Panc1 (cell line): ENCODE measurements at places on chromosomes 1 and 21. TPM values are rescaled to one million over a fixed set of nuclear protein-coding genes. Genes with fewer than 3 reads are reported as not detected.

- no peak for DNase-seq
Observed at GRCh38 chr1:64569411-64569810, 99.5 kb downstream of the CACHD1 start.

GRCh38 chr1:220747437-220748088 is 559 bp upstream of the MTARC2 start:
- no peak for DNase-seq

- no peak for DNase-seq
Observed at GRCh38 chr1:2594001-2594640, 7.5 kb downstream of the PRXL2B start.

- no peak for DNase-seq
Observed at GRCh38 chr1:92037400-92037799, 7.6 kb downstream of the EPHX4 start.

Gene ZNF691
- 9.9 TPM for total RNA-seq

DNA sequence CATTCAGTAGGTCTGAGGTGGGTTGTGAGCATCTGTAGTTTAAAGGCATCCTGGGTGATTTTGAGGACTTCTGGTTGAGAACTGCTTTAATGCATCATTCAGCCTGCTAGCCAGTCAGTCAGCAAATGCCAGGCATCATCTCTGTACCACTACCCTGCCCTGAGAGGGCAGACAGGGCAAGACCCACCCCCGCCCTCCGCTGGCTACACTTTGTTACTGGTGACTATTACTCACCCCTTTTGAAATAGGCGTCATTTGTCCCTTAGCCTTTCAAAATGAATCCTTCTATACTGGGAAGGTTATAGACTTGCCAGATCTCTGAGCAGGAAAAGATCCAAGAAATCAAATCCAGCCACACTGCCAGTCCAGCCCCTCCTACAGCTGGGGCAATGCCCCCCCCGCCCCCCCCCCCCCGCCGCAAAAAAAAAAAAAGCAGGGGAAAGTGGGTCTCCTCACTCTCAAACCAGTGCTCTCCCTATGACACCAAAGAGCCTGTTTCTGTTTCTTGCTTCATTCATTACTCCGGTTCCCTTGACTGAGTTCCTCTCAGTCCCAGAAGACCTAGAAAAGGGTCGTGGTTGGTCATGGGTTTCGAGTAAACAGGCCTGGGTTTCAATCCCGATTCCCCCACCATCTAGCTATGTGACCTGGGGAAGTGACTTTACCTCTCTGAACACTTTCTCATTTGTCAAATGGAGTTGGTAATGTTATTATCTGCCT is 4.4 kb downstream of the SELENON start:
- no peak for DNase-seq

DNA sequence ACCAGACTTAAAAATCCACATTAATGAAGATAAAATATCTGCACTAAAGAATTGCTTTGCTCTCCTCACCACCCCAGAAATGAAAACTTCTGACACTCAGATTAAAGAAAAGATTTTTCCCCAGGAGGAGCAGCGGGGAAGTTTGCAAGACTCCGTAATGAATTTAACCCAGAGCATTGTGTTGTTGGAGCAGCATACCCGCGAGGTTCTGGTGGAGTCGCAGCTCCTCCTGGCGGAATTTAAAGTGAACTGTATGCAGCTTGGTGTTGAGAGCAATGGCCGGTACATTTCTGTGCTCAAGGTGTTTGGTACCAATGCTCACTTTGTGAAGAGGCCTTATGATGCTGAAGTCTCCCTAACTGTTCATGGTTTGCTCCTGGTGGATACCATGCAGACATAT is 46.4 kb downstream of the VPS13D start:
- DNase-seq = no peak

Gene PTPN7
- total RNA-seq = 0.33 TPM

Gene SPRR2F
- total RNA-seq = not detected

DNA sequence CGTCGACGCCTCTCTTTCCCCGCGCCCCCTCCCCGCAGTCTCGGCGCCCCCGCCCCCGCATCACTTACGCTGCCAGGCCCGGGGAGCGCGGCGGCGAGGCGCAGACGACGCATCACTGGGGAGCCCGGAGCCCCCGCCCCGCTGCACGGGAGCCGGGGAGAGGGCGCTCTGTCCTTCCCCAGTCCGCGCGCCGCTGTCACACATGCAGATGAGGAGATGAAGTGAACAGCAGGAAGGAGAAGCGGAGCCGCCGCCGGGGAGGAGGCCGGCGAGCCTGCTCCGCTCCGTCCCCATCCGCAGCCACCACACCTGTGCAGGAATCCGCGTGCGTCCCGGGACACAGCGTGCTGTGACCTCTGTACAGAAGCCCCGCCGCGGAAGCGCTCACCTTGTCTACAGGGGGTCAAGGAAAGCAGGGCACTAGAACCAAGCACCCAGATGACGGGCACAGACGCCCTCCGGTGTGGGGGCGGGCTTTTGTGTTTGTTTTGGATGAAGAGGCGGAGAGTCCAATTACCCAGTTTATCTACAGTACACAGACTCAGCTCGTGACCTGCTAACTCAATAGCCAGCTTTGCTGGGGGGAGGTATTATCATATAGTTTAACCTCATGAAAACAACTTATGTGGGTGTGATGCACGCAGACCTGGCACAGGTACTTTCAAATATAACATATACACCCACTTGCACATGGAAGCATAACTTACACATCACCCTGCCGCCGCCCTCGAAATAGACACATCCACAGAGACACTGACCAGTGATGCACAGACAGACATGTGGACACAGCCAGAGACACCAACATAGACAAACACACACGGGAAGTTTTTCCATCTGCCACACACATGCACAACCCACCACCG is 12.4 kb downstream of the KLHDC8A start:
- no peak for DNase-seq

DNA sequence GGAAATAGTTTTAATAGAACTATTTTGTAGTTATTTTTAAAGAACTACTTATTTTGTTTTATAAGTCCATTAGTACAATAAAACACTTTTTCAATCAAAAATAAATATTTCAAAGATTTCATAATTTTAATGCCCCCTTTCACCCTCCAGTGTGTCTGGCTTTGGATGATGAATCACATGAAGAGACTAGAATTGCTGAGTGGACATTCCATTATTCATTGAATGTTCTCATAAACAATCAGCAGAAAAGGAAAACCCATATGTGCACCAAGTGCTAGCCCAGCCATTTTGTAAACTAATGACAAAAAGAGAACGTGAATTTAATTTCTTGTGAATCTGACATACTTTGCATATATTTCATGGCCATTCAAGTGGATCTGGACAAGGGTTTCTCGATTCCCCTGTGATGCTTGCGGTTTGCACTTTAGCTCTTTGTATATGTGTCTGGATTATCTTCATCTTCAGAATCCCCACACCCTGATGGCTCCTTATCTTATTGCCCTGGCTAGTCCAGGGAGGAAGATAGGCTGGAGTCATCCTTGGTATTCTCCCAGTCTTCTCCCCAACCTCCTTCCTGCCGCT is 20.7 kb upstream of the CHIA start:
- no peak for DNase-seq
